ENCODE measurements at places on chromosomes 1 and 21. TPM values are rescaled to one million over a fixed set of nuclear protein-coding genes. Genes with fewer than 3 reads are reported as not detected.

LRRC52 gene
- not detected for total RNA-seq

MATN1 gene
- total RNA-seq = under 0.01 TPM

CFAP141 gene
- not detected for total RNA-seq

SLAMF8 gene
- total RNA-seq = not detected

CSF1 gene
- total RNA-seq = 33.9 TPM

DIRAS3 gene
- total RNA-seq = 0.97 TPM

SLAMF7 gene
- total RNA-seq = not detected

CLCA1 gene
- total RNA-seq = not detected

LRRC53 gene
- not detected for total RNA-seq

LDLRAD1 gene
- not detected for total RNA-seq

RXRG gene
- total RNA-seq = not detected

ACOT11 gene
- 3.6 TPM for total RNA-seq

ZBTB37 gene
- total RNA-seq = 2.9 TPM

RASSF5 gene
- total RNA-seq = 1.1 TPM

LDLRAD2 gene
- not detected for total RNA-seq

KLHDC8A gene
- total RNA-seq = under 0.01 TPM

RXFP4 gene
- not detected for total RNA-seq

TMEM69 gene
- total RNA-seq = 12.3 TPM

ZNF683 gene
- not detected for total RNA-seq

FABP3 gene
- total RNA-seq = 9.0 TPM

GBP7 gene
- not detected for total RNA-seq

CD2 gene
- total RNA-seq = not detected
